ENCODE measurements at places on chromosomes 11 and 22.

DNA sequence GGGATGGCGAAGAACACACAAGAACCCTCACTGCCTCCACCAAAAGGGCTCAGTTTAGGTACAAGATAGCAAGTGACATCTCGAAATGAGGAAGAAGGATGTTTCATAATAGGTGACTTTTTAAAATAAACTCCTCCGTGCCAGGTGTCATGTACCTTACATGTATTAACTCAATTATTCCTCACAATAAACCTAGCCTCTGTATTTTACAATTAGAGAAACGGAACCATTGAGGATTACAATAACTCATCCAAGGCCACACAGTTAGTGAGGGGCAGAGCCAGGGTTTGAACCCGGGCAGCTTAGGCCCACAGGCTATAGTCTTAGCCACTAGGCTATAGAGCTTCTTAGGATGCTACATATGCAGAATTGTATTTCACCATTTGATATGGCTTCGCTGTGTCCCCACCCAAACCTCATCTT, 965 bp upstream of the PAMR1 start:
- DNase-seq: peak; percentile 64

DNA sequence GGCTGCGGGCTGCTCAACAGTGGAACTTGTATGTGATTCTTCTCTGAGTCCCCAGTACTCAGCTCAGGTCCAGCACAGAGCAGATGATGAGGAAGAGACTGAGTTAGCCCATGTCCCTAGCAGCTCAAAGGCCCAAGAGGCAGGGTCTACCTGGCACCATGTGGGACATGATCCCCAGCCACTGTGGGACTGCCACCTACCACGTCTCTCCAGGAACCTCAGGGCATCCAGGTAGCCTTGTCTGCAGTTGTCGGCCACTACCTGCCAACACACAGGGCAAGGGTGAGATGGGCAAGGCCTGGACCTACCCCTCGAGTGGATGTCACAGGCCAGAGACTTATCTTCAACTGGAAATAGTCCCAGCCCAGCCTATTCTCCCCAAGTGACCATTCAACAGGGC, 4.4 kb downstream of the PNPLA5 start:
- no peak for DNase-seq

- DNase-seq: peak; percentile 28
Observed at GRCh38 chr11:8310743-8311298, 47.1 kb upstream of the LMO1 start.

- DNase-seq: no peak
Observed at GRCh38 chr11:74719011-74719410, 12.2 kb downstream of the CHRDL2 start.

DNA sequence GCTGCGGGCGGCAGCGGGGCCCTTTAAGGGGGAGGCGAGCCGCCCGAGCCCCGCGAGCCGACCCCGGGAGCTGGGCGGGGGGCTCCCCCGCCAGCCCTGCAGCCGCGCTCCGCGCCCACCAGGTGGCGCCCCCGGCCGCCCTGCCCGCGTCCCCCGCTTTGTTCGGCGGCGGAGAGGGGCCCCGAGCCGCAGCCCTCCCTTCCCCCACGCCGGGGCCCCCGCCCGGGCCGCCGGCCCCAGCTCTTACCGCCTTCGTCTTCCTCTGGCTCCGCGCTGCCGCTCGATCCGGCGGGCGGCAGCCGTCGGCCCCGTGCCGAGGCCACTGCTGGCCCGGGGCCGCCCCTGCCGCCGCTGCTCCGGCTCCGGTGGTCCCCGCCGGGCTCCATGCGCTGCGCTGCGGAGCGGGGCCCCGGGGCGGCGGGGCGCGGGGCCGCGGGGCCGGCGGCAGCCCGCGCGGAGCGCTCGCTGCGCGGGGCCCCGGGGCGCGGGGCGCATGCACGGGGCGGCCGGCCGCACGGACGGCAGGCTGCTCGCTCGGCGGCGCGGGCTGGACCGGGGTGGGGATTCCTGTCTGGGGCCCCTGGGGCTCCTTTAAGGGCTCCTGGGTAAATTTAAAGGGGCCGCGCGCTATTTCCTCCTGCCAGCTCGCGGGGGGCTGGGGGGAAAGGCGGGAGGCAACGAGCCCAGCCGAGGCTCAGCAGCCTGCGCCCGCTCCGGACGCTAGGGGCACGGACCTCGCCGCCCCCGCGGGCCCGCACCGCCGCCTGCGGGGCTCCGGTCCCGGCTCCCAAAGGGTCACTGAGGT, at the start of gene ZFTA:
Gene ZFTA, minus strand, starts transcription at position 539 of the 805 bp plus-strand sequence. Its CDS starts 153 bp downstream, at position 386.
- peak; percentile 75 for DNase-seq
